Dermis lymphatic vessel endothelial cell (primary cell): ENCODE measurements at places on chromosomes 7 and 10. TPM values are rescaled to one million over a fixed set of nuclear protein-coding genes. Genes with fewer than 3 reads are reported as not detected.

C10orf53 gene
- not detected in 2 replicates for total RNA-seq

TRPV6 gene
- total RNA-seq: not detected in 2 replicates

FGFR2 gene
- total RNA-seq: under 0.01 and 0.09 TPM in 2 replicates

UCN3 gene
- not detected in 2 replicates for total RNA-seq

ABCB4 gene
- total RNA-seq: under 0.01 TPM in 1 of 2 replicates, not detected in the other

FRA10AC1 gene
- 3.4 and 5.8 TPM in 2 replicates for total RNA-seq

HOXA4 gene
- total RNA-seq: 0.43 and 0.65 TPM in 2 replicates

RPA3 gene
- total RNA-seq: 12.0 and 12.4 TPM in 2 replicates

AS3MT gene
- 0.43 and 0.54 TPM in 2 replicates for total RNA-seq

WEE2 gene
- under 0.01 and 0.11 TPM in 2 replicates for total RNA-seq

NXPH1 gene
- not detected in 2 replicates for total RNA-seq

ZNF853 gene
- total RNA-seq: 1.6 and 5.2 TPM in 2 replicates

RGS10 gene
- 0.54 and 2.1 TPM in 2 replicates for total RNA-seq

PRKCQ gene
- 0.22 and 1.5 TPM in 2 replicates for total RNA-seq

HSPA12A gene
- total RNA-seq: 0.52 and 1.3 TPM in 2 replicates

PPP1R3C gene
- total RNA-seq: 0.09 and 0.33 TPM in 2 replicates

JCAD gene
- 55.3 and 59.0 TPM in 2 replicates for total RNA-seq

CYP26C1 gene
- total RNA-seq: 1.4 TPM in 2 replicates

NANOS1 gene
- 0.43 and 0.54 TPM in 2 replicates for total RNA-seq

UPK3B gene
- 0.11 and 0.17 TPM in 2 replicates for total RNA-seq

MKI67 gene
- total RNA-seq: 3.4 and 3.6 TPM in 2 replicates

KAZALD1 gene
- 0.26 and 0.54 TPM in 2 replicates for total RNA-seq

MYL10 gene
- total RNA-seq: not detected in 2 replicates

CUL2 gene
- 23.7 and 26.9 TPM in 2 replicates for total RNA-seq

SPDYE11 gene
- not detected in 2 replicates for total RNA-seq

SLC18A3 gene
- not detected in 2 replicates for total RNA-seq

MACROH2A2 gene
- total RNA-seq: 0.11 TPM in 1 of 2 replicates, not detected in the other

ZNF862 gene
- total RNA-seq: 8.3 and 10.6 TPM in 2 replicates

MMP21 gene
- total RNA-seq: 1.1 TPM in 2 replicates

CTAGE6 gene
- 0.17 TPM in 1 of 2 replicates, not detected in the other for total RNA-seq

CACNB2 gene
- total RNA-seq: not detected in 2 replicates

LRRD1 gene
- not detected in 2 replicates for total RNA-seq

IFIT2 gene
- 8.9 and 25.2 TPM in 2 replicates for total RNA-seq
